Hindlimb muscle (tissue), 1 donor: ENCODE measurements at places on chromosomes 7 and 10. TPM values are rescaled to one million over a fixed set of nuclear protein-coding genes. Genes with fewer than 3 reads are reported as not detected.
A peak's percentile ranks its signal among the peaks of the same experiment; 100 is the strongest.

Gene CTAGE4
- polyA plus RNA-seq, result not detected

Gene TET1
- polyA plus RNA-seq, result 10.8 TPM

Gene ADAM8
- polyA plus RNA-seq, result 3.3 TPM

Gene TRPV5
- polyA plus RNA-seq, result 0.09 TPM

Gene MCM10
- 4.8 TPM for polyA plus RNA-seq

Gene ADARB2
- polyA plus RNA-seq, result 0.04 TPM

Gene MGAM2
- polyA plus RNA-seq, result 0.04 TPM

Gene PLXDC2
- 31.4 TPM for polyA plus RNA-seq

Gene SUN1
- polyA plus RNA-seq, result 227 TPM

Gene ABCA13
- polyA plus RNA-seq, result 0.10 TPM

Gene CFAP70
- 1.9 TPM for polyA plus RNA-seq

Gene DKK1
- polyA plus RNA-seq, result 0.44 TPM

DNA sequence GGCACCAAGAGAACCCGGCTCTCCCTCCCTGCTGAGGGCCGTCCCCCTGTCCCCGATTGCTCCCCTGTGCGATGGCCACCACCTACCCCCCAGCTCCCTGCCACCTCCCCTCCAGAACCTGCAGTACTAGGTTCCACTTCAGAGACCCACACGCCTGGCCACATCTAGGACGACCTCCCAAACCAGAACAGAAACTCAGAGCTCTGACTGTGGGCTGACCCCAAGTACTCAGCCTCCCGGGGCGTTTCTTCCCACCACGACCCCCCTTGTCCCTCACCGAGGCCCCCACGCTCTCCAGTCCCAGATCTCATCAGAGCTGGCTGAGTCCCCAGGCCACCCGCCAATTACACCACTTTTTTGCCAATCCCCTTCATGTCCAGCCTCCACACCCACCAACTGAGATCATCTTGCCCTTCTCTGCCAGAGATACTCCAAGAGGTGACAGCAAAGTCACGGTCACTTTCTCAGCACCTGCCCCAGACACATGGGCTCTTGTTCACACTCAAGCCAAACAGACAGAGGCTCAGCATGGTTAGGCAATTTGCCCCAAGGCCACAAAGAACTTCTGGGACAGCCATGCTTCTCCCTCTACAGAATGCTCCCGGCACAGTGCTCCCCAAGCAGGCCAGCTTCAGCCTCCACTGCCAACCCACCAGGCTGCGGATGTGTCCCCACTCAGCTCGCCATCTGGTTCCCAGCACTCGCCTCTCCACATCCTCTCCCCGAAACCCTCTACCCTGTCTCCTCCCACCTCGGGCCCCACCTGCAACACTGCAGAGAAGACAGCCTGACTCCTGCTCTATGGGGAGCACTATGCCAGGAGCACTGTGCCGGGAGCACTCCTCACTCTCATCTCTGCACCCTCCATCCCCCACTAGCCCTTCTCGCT is 4.7 kb downstream of the TMEM120A start:
- no peak for DNase-seq

DNA sequence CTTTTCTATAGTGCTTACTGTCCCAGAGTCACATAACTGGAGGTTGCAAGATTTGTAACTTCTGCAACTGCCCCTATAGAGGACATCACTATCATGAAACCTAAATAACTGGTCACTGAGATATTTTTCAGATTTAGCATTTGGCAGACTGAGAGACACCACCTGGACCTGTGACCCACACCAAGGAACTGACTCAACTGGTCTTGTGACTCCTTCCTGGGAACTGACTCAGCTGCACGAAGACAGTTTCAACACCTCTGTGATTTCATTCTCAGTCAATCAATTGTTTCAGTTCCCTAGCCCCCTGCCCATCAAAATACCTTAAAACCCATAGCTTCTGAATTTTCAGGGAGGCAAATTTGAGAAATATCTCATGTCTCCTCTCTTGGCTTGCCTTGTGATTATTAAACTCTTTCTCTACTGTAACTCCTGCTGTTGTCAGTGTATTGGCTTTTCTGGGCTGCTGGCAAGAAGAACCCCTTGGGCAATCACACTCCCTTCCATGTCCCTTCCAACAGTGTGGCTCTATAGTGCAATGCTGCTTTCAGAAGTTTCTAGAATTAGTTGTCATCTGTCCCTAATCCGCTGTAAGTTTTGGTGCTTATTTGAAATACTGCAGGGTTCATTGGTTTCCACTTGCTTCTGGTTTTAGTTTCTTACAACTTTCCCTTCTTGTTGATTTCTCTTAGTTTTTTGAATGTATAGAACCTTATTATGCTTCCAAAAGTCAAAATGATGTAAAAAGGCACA is 127.8 kb upstream of the ADCY1 start:
- no peak for DNase-seq

GRCh38 chr10:14009371-14010100 is 321.2 kb downstream of the FRMD4A start:
- DNase-seq, result peak; percentile 77

DNA sequence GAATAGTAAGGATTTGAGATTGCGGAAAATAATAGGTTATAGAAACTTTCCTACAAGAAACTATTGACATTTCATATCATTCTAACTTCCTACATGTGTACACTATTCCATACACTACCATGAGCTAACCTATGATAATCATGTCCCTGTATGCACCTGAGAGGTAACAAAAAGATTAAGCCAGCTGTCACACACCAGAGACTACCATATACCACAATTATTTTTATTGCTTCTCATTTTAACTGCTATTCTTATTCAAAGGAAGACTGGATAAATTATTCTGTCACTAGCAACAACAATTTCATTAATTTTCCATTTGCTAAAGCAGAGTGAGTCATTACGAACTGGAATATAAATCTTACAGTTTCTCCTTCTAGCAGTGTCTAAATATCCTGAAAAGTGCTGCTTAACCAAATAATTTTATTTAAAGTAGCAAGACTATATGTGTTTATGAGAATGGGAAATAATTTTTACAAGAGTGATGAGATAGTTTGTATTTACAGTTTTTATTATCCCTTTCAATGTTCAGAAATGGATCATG is 235.6 kb upstream of the DKK1 start:
- DNase-seq, result no peak

DNA sequence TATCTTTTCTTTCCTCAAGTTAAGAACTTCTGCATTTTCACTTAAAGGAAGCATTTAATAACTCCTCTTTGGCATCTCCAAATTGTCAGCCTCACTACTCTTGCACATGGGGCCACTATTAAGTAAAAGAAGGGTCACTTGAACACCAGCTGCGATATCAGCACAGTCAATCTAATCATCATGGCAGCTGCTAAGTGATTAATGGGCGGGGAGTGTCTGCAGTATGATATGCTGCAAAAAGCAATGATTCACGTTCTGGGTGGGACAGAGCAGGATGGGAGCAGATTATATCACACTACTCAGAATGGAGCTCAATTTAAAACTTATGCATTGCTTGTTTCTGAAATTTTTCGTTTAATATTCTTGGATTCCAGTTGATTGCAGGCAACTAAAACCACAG is 447.4 kb upstream of the PFKP start:
- no peak for DNase-seq

DNA sequence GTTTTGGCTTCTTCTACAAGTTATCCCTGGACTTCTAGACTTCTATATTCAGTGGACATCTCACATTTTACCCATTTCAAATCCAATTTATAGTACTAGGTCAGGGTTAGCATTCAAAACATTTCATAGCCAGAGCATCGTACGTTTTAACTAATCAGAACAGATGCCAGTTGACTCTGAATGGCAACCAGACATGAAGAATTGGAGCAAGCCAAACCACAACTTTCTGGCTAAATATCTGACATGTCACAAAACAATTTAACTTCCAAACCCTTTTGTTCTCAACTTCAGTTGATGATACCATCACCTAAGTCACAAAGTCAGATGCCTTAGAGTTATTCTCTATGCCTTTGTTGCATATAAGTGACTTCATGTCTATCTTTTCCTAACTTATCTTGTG is 1105.7 kb downstream of the XPNPEP1 start:
- DNase-seq, result no peak

GRCh38 chr7:47539398-47540052 is 42.4 kb downstream of the TNS3 start:
- no peak for DNase-seq

GRCh38 chr7:36823353-36823752 is 99.1 kb upstream of the AOAH start:
- no peak for DNase-seq

GRCh38 chr10:131852176-131852822 is 48.5 kb upstream of the PPP2R2D start:
- DNase-seq, result no peak

DNA sequence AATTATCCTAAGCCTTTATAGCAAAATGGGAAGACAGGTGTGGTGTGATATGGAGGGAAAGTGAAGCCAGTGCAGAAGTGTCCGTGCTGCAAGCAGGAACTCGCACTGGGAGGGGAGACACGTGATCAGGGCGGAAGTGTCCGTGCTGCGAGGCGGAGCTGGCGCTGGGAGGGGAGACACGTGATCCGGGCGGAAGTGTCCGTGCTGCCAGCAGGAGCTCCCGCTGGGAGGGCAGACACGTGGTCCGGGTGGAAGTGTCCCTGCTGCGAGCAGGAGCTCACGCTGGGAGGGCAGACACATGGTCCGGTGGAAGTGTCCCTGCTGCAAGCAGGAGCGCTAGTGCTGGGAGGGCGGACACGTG is 40.5 kb upstream of the PRKAR1B start:
- DNase-seq, result no peak

DNA sequence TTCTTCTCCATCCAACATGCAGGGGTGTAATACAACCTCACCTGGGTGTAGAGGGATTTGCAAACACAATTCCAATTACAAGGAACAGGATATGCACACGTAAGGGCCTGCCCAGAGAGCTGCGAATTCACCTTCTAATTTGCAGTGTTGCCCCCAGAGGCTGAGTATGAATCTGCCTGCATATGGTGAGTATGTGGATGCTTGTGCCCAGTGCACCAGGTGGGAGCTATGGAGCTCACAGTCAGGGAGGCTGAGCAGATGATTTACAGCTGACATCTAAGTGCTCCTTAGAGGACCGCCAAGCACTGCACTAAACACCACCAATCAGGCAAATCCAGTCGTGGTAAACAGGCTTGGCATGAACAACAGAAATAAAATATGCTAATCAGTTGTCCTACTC is 132.0 kb downstream of the RELN start:
- DNase-seq, result no peak

GRCh38 chr10:131870411-131870810 is 30.4 kb upstream of the PPP2R2D start:
- no peak for DNase-seq

- no peak for DNase-seq
Observed at GRCh38 chr7:45162943-45163691, 5.5 kb downstream of the RAMP3 start.
